T-helper 1 cell treated with Interleukin-12 subunit alpha and Interleukin-12 subunit beta and Interleukin-4 antibody, amounts not matched to agents 30 ng/mL and 1 ng/mL, for 36 hours (primary cell): ENCODE measurements at places on chromosomes 16 and 17. TPM values are rescaled to one million over a fixed set of nuclear protein-coding genes. Genes with fewer than 3 reads are reported as not detected.

The CHST5 gene
- total RNA-seq = not detected in 2 replicates

The FOXN1 gene
- total RNA-seq = not detected in 2 replicates

The KRTAP3-2 gene
- total RNA-seq = not detected in 2 replicates

The OTOP3 gene
- total RNA-seq = not detected in 2 replicates

The OMG gene
- total RNA-seq = 0.25 and 0.61 TPM in 2 replicates

The SNX20 gene
- 92.3 and 93.0 TPM in 2 replicates for total RNA-seq

The KRTAP17-1 gene
- total RNA-seq = not detected in 2 replicates

The ZNF830 gene
- 26.4 and 29.4 TPM in 2 replicates for total RNA-seq

The CACNG3 gene
- not detected in 2 replicates for total RNA-seq

The KRTAP2-2 gene
- not detected in 2 replicates for total RNA-seq

The PHKG2 gene
- 44.6 and 47.4 TPM in 2 replicates for total RNA-seq

The TNFSF13 gene
- total RNA-seq = 6.0 and 6.3 TPM in 2 replicates

The FBXO39 gene
- total RNA-seq = 5.5 and 6.4 TPM in 2 replicates

The DNASE1L2 gene
- total RNA-seq = 3.1 and 3.2 TPM in 2 replicates

The SYCE1L gene
- 1.3 and 3.8 TPM in 2 replicates for total RNA-seq

The EIF4A3 gene
- total RNA-seq = 121 and 124 TPM in 2 replicates

The TBC1D3H gene
- total RNA-seq = not detected in 2 replicates

The FUS gene
- 718 and 732 TPM in 2 replicates for total RNA-seq

The C16orf96 gene
- 0.07 and 0.15 TPM in 2 replicates for total RNA-seq

The PLEKHG4 gene
- 23.0 and 25.4 TPM in 2 replicates for total RNA-seq

The COL1A1 gene
- 0.17 and 0.47 TPM in 2 replicates for total RNA-seq

The PDILT gene
- not detected in 2 replicates for total RNA-seq

The KCNJ12 gene
- not detected in 2 replicates for total RNA-seq

The SRR gene
- total RNA-seq = 18.7 and 19.0 TPM in 2 replicates

The CLEC18B gene
- 2.3 and 3.5 TPM in 2 replicates for total RNA-seq

The ZNF423 gene
- total RNA-seq = not detected in 2 replicates

The USP10 gene
- total RNA-seq = 111 and 116 TPM in 2 replicates

The SLC25A10 gene
- 25.9 and 26.9 TPM in 2 replicates for total RNA-seq

The ADAD2 gene
- not detected in 2 replicates for total RNA-seq

The SUPT6H gene
- total RNA-seq = 95.8 and 104 TPM in 2 replicates

The UMOD gene
- not detected in 2 replicates for total RNA-seq

The NUBP2 gene
- 52.9 and 53.7 TPM in 2 replicates for total RNA-seq

The ZNF75A gene
- total RNA-seq = 43.8 and 47.2 TPM in 2 replicates

The TUBG1 gene
- total RNA-seq = 54.7 and 60.5 TPM in 2 replicates

The KRT16 gene
- not detected in 2 replicates for total RNA-seq

The KRTAP2-4 gene
- not detected in 2 replicates for total RNA-seq

The ADCY9 gene
- total RNA-seq = 10.2 and 13.6 TPM in 2 replicates
